Suprapubic skin (tissue), 4 donors: ENCODE measurements at places on chromosomes 4 and X. TPM values are rescaled to one million over a fixed set of nuclear protein-coding genes. Genes with fewer than 3 reads are reported as not detected.

The TMEM35A gene
- total RNA-seq, result not detected

DNA sequence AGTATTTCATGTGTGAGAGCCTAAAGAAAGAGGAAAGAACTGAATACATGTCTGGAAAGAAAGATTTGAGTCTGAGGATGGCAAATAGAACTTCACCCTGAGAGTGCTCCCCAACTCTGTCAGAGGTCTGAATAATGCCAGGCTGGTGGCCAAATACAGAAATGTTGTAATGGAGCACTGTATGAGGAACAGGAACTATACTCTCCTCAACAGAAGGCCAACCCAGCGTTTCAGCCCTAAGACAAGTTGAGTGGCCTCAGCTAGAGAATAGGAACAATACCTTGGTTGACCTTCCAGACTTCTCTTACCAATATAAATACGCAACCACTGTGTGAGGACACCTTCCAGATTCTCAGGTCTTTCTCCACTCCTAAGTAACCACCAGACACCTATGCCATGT, 94.5 kb upstream of the STIM2 start:
- H3K36me3 ChIP-seq, result peaks cover 6% of the 10 kb centered on the region
- no peak overlapping the region for H3K27ac ChIP-seq
- H3K27me3 ChIP-seq, result no peaks in the 10 kb centered on the region
- DNase-seq, result no peak
- H3K4me3 ChIP-seq, result no peak overlapping the region

- no peak overlapping the region for H3K27ac ChIP-seq
- H3K4me1 ChIP-seq, result no peaks in the 10 kb centered on the region
- no peak for DNase-seq
- no peaks in the 10 kb centered on the region for H3K36me3 ChIP-seq
- H3K27me3 ChIP-seq, result no peaks in the 10 kb centered on the region
Measured at GRCh38 chrX:98405376-98405775, 1521.7 kb downstream of the RPA4 start.

The ZFP42 gene
- total RNA-seq, result not detected

GRCh38 chr4:148292686-148293085, 149.5 kb downstream of the NR3C2 start:
- no peak for DNase-seq
- no peak overlapping the region for H3K27ac ChIP-seq
- H3K4me1 ChIP-seq, result no peaks in the 10 kb centered on the region
- no peak overlapping the region for H3K4me3 ChIP-seq
- no peaks in the 10 kb centered on the region for H3K27me3 ChIP-seq
